NCI-H1092 (cell line): ENCODE measurements at places on chromosomes 13 and 19.

DNA sequence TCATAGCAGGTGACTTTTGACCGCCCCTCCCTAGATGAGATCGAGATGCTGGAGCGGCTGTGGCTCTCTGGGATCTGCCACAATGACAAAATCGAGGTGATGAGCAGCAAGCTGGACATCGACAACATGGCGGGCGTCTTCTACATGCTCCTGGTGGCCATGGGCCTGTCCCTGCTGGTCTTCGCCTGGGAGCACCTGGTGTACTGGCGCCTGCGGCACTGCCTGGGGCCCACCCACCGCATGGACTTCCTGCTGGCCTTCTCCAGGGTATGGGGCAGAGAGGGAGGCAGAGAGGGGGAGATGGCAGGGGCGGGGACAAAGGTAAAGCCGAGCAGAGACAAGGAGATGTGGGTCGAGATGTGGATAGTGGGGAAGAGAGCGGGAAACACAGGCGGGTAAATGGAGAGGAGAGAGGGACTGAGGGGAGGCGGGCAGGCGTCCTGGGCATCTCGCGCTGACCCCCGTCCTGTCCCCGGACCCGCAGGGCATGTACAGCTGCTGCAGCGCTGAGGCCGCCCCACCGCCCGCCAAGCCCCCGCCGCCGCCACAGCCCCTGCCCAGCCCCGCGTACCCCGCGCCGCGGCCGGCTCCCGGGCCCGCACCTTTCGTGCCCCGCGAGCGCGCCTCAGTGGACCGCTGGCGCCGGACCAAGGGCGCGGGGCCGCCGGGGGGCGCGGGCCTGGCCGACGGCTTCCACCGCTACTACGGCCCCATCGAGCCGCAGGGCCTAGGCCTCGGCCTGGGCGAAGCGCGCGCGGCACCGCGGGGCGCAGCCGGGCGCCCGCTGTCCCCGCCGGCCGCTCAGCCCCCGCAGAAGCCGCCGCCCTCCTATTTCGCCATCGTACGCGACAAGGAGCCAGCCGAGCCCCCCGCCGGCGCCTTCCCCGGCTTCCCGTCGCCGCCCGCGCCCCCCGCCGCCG lies 3.4 kb upstream of the GRWD1 start:
- DNase-seq: no peak

GRCh38 chr13:40564342-40565001 lies 102.0 kb downstream of the FOXO1 start:
- no peak for DNase-seq

DNA sequence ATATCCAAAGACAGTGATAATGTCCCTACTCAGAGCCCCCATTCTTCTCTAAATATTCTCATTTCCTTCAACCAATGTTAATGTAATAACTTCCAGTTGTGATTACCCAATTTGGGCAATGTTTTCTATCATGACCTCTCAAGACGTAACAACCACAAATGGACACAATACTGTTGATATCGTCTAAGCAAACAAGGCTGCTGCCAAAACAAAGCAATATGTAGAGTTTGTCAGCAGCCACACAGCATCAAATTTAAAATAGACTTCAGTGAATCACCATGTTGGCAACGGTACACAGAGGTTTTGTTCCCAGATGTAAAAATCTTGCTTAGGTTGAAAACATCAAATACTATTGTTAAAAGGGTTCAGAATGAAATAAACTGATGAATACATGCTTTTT lies 205.1 kb downstream of the DACH1 start:
- no peak for DNase-seq

DNA sequence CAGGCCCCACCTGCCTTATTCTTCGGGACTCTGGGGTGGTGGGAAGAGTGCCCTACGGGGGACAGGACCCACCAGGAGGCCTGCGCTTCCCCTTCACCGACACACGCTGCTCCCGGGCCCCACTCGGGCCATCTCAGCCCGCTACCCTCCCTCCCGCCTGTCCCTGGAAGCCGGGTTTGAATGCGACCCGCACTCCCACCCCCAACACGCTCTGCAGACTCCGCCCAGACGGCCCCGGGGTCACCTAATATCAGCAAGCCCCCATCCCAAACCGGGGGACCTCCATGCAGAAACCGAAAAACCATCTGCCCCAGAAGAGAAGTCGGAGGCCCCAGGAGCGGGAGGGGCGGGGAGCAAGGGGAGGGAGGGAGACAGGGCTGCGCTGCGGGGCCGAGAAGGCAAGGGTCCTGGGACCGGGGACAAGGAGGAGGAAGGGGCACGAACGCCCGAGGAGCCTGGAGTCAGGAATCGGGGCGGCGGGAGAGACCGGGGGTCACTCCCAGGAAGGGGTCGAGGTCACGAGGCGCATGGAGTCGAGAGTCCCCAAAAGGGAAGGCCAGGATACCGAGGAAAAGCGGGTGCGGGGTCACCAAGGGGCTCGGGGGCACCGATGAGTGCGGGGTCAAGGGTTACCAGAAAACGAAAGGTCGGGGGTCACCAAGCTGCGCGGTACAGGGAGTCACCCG lies 766 bp downstream of the SBNO2 start:
- DNase-seq: no peak

- DNase-seq: no peak
Measured at GRCh38 chr19:17842663-17843291, 5.0 kb downstream of the JAK3 start.

GRCh38 chr13:97226788-97227627 lies 4.9 kb downstream of the MBNL2 start:
- DNase-seq: no peak

DNA sequence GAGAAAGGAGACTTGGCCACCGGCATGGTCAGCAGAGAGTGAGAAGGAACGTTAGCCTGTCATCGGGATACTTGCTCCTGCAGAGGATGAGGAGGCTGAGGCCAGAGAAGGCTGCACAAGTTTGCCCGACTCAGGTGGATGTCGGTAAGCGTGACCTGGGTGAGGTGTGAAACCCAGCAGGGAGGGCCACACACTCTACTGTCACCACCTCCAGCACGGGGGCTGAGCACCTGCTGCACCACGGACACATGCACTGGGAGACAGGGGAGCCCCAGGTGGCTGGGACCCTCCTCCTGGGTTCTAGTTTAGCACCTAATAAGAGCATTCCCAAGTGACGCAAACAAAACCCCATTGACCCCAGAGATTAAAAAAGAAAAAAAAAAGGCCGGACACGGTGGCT lies 17.3 kb downstream of the MLLT1 start:
- no peak for DNase-seq

DNA sequence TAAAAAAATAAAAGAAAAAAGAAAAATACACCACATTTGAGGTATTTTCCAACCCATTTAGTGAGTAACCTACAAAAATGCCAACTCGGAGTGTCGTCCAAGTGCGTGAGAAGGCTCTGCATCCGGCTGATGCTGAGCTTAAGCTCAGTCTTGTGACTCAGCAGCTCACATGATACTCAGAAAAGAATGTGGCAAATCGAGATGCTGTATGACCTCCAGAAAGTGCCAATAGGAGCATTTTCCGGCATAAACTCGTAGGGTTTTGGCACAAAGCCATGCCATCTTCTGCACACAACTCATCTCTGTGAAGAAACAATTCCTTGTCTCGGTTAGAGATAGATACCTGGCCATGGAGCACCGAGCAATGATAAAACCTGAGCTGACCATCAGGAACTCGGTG lies 58.5 kb downstream of the TRPM4 start:
- DNase-seq: no peak

DNA sequence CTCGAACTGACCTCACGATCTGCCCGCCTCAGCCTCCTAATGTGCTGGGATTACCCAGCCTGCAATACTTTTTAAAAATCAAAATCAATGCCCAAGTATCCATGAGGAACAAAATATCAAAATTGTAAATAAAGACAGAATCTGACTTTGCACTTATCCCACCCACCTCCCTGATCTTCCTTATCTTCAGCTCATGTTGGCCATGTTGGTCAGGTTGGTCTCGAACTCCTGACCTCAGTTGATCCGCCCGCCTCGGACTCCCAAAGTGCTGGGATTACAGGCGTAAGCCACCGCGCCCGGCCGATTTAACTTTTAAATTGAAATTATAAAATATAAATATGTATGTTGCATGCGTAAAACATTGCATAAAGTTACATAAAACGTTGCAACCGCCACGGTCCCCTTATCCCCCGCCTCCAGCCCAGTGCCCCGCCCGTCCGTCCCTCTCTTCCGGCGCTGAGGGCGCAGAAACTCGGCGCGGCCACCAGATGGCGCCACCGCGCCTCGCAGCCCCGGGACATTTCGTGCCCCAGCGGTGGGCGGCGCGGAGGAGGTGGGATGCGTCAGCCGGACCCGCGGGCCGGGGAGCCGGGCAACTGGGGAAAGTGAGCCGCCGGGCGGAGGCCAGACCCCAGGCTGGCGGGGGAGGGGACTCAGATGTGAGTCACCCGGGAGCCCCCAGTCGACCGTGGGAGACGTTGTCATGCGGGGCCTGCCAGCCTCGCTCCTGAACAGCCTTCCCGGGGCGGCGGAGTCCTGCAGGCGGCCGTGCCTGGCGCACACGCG lies 1.5 kb upstream of the GADD45B start:
- DNase-seq: peak; percentile 37

GRCh38 chr19:30224689-30225606 lies 147.2 kb upstream of the ZNF536 start:
- DNase-seq: no peak

- DNase-seq: no peak
Measured at GRCh38 chr13:95914991-95915501, 138.2 kb downstream of the UGGT2 start.

DNA sequence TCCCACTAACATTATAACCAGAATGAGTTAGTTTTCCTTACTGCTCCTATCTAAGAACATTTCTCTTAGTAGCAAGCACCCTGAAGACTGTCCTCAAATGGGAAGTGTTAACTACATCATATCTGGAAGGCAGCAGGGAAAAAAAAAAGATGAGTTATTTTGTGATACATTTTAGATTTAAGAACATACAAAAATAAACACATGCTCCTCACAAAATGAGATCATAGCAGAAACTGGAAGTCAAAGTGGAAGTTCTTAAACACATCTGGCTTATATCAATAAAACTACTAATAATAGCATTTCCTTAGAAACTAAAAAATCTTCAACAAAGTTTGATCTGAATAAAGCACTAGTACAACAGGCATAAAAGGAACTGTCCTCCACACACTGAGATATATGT lies 70.4 kb downstream of the SLITRK6 start:
- DNase-seq: no peak

- no peak for DNase-seq
Measured at GRCh38 chr19:39167461-39168257, 29.1 kb upstream of the NCCRP1 start.

GRCh38 chr13:34201050-34201913 lies 383.3 kb downstream of the RFC3 start:
- no peak for DNase-seq

DNA sequence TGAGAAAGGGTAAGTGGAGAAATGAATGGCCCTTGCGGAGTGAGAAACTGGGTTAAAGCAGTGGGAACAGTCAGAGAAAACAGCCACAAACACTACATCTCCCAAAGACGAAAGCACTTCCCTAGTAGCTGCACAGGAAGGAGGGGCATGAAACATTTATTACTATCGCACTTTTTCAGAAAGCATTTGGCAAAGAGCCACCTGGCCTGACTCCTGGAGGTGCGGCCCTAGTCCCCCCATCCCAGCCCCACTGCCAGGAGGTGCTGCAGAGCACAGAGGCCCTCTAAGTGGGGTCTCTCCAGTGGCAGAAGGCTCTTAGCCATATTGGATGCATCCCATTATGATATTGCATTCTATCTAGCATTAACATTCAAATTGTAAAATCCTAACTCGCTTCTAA lies 55.8 kb downstream of the MTMR6 start:
- no peak for DNase-seq

GRCh38 chr13:41533266-41534052 lies 76.1 kb downstream of the RGCC start:
- DNase-seq: no peak

- no peak for DNase-seq
Measured at GRCh38 chr19:39595950-39596349, 6.4 kb upstream of the LGALS13 start.

DNA sequence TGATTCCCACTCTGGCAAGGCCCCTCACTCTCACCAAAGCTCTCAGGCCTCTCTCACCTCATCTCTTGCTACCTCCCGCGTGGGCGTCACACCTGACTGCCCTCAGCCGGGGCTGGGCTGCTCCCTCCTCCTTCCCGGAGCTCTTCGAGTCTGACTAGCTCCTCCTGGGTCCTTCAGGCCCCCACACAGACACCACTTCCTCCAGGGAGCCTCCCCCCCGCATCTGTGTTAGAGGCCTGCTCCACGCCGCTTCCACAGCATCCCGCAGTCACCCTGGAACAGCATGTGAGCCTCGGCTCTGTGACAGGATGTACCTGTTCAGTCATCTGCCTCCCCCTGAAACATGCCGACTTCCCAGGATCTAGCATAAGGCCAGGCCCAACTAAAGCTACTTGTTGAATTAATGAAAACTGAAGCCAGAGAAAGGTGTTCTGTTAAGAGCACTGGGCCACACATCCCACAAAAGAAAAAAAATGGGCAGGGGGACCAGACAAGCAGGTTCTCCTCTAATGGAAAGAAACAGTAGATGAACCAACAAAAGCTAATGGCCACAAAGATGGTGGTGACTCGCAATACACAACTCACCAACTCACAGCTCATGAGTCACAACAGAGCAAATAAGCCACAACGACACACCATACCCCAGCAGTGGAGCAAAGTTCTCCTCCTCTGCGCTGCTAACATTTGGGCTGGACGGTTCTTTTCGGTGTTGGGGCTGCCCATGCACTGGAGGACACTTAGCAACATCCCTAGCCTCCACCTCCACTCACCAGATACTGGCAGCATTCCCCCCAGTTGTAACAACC lies 3.0 kb downstream of the PPP6R1 start:
- no peak for DNase-seq

- DNase-seq: no peak
Measured at GRCh38 chr19:27780367-27781075, 1432.4 kb downstream of the UQCRFS1 start.

- peak; percentile 82 for DNase-seq
Measured at GRCh38 chr19:44345959-44346358, 10.5 kb downstream of the ZNF112 start.

- no peak for DNase-seq
Measured at GRCh38 chr19:51277112-51277511, 26.2 kb downstream of the SIGLECL1 start.

DNA sequence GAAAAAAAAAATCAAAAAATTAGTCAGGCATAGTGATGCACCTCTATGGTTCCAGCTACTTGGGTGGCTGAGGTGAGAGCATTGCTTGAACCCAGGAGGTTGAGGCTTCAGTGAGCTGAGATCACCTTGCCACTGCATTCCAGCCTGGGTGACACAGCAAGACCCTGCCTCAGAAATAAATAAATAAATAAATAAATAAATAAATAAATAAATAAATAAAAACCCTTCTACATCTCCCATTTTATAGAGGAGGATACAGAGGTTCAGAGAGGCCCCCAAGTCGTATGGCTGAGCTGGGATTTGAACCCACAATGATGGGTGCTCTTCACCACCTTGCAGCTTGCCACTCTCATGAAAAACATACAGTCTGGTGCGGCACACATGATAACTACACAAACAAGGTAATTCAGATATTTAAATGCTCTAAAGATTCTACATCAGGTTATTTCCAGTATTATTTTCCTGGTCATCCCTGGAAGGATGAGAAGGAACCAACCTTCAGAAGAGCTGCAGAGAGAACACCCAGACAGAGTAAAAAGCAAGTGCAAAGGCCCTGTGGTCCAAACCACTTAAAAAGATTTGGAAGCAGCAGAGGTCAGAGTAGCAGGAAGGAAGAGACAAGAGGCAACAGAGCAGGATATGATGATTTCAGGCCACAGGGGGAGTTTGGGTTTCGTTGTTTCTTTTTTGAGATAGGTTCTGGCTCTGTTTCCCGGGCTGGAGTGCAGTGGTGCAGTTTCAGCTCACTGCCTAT lies 29.2 kb upstream of the OR1M1 start:
- DNase-seq: no peak
